ENCODE measurements at places on chromosomes 12 and 14.

GRCh38 chr14:39025810-39026627 lies 77.0 kb downstream of the SEC23A start:
- DNase-seq, result no peak

GRCh38 chr14:38143659-38144505 lies 63.8 kb upstream of the SSTR1 start:
- DNase-seq, result no peak

DNA sequence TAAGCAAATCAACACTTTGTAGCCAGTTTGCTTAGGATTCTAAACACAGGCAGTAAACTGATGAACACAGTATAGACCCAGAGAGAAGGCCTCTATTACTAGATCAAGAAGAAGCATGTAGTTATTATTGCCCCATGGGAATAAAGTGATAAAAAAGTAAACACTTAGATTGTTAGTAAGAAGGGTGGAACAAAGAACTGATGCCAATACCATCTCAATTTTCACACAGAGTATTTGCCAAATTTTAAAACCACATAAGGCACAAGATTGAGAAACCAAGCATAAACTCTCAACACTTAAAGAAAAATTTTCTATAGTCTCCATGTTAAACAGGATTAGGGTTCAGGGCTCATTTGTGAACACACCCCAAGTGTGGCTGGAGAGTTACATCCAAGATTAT lies 77.0 kb upstream of the SYT1 start:
- no peak for DNase-seq

GRCh38 chr12:126998747-126999285 lies 1268.2 kb upstream of the TMEM132C start:
- no peak for DNase-seq

DNA sequence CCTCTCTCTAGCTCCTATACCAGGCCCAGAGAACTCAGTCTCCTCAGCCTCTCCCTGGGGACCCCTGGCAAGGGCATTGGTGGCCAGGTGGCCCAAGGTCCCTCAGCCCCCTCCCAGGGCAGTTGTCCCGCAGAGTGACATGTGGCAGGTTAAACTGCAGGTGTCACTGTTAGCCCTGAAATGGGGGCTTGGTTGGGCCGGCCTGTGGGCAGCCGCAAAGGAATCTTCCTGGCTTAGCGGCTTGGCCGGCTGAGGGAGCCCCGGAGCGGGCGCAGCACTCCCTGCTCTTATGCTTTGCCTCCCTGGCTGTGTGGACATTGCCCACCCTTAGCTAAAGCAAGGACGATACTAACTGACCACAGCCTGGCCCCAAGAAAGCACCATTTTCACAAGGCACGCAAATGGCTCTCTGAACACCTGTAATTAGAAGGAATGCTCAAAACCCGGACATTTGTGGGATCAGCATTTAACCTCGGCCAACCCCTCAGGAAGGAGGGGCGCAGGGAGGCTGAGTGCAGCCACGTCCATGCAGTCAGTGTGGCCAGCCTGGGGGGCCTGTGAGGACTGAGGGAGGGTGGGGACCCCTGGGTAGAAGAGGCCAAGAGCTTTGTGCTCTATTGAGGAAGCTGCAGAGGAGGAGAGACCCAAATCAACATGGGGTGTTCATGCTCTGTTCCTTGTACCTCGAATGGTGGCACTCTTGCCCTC lies 82.2 kb downstream of the PAPOLA start:
- DNase-seq, result peak; percentile 39

GRCh38 chr12:20810487-20810886 lies at the start of gene SLCO1B3:
Gene SLCO1B3, plus strand, starts transcription at chr12:20810705. Its CDS starts 5,034 bp downstream, at chr12:20815739.
- no peak for DNase-seq

GRCh38 chr12:131684015-131684725 lies 26.7 kb upstream of the SFSWAP start:
- DNase-seq, result no peak

DNA sequence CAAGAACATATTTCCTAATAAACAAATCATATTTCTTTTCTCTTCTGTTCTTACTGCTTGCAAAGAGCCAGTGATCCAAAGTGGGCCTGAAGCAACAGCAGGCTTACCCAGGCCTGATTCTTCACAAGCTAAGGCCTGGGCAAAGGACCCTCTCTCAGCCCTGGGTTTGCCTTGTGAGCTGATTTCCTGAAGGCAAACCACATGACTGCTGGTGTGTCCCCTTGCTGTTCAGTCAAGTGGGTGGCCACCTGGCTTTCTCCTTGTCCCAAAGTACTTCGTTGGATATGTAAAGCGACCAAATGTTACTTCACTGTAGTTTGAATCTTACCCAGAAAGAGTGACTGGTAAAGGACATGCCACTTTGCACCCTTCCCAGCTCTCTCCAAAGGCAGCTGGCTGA lies 392.9 kb downstream of the ZFP36L1 start:
- DNase-seq, result peak; percentile 40

- DNase-seq, result no peak
These were observed 47.3 kb downstream of the PTCSC3 start for GRCh38 chr14:36129181-36129580.

DNA sequence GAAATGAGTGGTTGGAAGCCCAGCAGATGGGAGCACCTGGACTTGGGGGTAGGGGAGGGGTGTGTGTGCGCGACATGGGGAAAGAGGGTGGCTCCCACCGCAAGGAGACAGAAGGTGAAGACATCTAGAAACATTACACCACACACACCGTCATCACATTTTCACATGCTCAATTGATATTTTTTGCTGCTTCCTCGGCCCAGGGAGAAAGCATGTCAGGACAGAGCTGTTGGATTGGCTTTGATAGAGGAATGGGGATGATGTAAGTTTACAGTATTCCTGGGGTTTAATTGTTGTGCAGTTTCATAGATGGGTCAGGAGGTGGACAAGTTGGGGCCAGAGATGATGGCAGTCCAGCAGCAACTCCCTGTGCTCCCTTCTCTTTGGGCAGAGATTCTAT lies 9.2 kb downstream of the GABARAPL1 start:
- DNase-seq, result no peak

DNA sequence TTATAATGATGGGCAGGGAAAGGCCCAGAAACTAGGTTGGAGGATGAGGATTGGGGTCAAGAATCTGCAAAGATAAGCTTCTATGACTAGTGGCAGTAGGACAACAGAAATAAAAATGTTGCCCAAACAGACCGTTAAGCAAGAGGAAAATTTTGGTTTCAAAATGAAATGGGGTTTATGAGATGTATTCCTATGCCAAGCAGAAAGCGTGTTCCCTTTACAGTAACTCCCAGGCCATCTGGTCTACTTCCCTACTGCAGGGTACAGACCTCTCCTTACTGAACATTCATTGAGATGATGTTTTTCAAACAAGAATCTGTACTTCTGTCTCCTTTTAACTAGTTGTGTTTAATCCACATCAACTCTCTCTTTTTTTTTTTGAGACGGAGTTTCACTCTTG lies 20.4 kb upstream of the TMEM229B start:
- DNase-seq, result no peak

DNA sequence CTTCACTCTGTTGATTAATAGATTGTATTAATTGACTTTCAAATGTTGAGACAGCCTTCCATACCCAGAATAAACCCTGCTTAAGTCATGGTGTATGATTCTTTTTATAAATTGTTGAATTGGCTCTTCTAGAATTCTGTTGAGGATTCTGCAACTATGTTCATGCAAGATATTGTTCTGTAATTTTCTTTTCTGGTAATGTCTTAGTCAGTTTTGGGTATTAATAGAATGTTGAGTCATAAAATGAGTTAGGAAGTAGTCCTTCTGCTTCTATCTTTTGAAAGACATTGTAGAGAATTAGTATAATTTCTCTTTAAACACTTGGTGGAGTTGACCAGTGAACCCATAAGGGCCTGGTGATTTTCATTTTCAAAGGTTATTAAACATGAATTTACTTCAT lies 958.9 kb downstream of the LRFN5 start:
- DNase-seq, result no peak

DNA sequence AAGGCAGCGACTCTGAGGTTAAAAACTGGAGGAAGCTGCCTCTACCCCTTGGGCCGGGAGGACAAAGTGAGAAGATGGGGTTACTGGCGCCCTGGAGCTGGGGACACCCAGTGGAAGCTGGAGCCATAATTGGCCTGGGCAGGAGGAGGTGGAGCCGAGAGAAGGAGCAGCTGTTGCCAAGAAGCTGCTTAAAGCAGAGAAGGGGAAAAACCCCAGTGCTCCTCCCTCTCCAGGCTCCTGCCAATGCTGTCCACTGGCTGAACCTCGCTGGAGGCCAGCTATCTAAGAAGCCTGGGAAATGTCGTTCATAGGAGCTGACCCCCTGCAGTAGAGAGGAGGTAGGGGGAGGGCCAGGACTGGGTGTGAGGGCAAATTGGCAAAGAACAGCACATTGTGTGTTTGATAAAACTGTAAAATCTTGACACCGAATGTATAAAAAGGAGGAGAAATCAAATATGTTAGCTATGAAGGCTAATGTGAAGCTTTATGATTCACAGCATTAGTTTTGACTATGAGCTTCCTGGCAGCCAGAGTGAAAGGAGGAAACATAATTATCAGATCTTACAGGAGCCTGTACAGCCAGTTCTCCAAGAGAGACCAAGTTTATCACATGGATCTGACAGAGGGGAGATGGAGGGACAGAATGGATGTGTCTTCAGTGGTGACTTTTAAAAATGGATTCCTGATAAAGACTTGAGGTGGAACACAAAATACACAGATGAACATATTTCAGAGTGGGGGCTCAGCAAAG lies 9.5 kb downstream of the HHIPL1 start:
- DNase-seq, result no peak

DNA sequence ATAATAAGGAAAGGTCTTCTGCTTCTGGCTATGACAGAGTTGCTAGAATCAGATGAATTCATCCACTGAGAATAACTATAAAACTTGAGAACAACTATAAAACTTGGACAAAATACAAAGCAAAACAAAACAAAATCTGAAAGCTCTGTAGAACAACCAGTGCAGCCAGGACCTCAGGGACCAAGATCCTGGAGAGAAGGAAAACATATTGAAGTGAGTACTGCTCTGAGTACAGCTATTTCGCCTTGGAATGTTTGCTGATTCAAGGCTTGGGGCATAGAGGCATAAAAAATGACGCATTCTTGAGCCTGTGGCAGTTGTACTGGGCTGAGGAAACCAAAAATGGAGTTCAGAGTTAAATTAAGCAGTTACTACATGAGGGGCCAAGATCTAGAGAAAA lies 21.7 kb downstream of the FOXA1 start:
- DNase-seq, result no peak

DNA sequence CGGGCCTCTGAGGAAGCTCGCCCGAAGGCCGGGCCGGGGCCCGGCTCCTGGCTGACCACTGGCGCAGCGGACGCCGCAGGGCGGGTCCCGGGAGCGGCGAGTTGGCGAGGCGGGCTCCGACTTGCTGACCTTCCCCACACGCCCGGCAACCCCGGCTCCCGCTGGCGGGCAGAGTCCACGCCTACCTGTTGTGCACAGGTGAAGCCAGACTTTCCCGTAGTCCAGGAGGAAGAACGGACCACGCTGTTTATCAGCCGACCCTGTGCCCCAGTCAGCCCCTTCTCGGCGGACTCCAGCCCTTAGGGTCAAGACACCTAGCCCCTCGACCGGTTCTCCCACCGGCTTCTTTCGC lies 407 bp downstream of the HEATR5A start:
- DNase-seq, result no peak

GRCh38 chr14:65095633-65096205 lies 6.6 kb downstream of the MAX start:
- no peak for DNase-seq

DNA sequence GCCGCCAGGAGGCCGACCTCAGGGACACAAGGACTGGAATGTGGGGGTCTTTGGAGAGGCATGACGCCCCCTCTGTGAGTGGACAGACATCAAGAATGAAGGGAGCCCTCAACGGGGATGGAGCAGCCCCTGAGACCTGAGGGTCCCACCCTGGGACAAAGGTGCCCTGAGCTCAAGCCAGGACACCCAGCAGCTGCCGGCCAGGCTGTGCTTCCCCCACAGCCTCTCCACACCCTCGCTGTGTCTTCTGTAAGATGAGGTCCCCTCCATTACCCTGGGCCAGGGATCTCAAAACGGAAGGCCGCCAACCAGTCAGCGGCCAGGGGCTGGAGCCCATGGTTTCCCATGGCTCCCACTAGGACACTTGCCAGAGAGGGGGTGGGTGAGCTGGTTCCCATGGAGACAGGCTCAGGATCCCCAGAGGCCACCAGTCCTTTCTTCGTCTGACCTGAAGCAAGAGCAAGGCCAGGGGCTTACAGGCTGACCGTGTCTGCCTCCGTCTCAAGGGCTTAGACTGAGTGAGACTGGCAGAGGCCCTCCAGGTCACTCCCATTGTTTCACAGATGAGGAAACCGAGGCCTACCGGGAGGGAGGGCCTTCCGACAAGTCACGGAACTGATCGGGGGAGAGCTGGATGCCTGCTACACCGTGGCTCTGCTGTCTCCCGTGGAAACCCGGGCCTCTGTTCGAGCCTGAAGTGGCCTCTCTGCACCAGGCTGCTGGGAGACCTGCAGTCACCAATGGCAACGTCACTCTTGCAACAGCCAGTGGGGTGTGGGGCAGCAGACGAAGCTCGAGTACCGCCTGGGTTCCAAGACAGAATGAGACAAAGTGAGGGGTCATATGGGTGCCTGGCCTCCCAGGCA lies 91.7 kb upstream of the DIO3 start:
- no peak for DNase-seq

DNA sequence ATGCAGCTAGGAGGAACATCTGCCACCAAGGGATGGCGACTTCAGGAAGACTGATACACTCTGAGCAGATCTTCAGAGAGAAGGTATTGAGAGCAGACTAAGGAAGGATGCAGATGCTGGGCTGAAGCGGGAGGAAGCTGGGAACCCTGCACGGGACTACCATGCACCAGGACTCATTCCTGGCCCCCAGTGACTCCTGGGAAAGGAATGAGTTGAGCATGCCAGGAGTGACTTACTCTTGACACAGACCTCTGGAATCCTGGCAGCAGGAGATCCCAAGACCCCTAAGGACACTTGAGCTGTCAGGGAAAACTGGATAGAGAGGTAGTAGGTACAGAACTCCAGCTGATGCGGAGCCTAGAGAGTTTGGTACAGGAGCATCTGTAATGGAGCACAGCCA lies 336.1 kb downstream of the RPS29 start:
- no peak for DNase-seq

DNA sequence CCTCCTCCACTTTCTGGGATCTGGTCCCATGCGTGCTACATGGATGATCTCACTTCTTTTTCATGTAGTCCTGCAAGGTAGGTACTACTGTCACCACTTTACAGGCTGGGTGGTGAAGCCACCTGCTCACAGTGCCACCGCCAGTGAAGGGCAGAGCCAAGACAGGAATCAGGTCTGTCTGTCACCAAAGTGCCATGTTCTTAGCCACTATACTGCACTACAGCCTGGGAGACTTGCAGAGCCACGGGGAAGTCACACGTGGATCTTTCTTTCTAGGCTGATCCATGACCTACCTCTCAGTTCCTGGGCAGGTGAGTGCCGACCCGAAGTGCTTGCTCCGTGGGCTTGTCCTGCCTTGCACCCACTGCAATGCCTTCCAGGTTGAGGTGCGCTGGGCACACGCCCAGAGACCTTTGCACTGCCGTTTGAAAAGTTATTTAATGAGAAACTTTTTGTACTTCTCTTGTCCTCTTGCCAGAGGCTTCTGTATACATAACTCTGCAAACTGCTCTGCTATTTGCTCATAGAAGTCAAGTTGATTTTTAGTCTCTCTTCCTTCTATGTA lies 19.7 kb upstream of the CLMN start:
- DNase-seq, result no peak

Data from B cell (primary cell).